ENCODE measurements at places on chromosomes 6 and 20. TPM values are rescaled to one million over a fixed set of nuclear protein-coding genes. Genes with fewer than 3 reads are reported as not detected.
A peak's percentile ranks its signal among the peaks of the same experiment; 100 is the strongest.

GRCh38 chr20:63394069-63394919 lies 33.1 kb upstream of the CHRNA4 start:
- no peak for DNase-seq

- no peak for DNase-seq
These were observed 21.5 kb upstream of the GTSF1L start for GRCh38 chr20:43748274-43748673.

GRCh38 chr6:116449565-116449964 lies 11.6 kb upstream of the CALHM6 start:
- no peak for DNase-seq

DNA sequence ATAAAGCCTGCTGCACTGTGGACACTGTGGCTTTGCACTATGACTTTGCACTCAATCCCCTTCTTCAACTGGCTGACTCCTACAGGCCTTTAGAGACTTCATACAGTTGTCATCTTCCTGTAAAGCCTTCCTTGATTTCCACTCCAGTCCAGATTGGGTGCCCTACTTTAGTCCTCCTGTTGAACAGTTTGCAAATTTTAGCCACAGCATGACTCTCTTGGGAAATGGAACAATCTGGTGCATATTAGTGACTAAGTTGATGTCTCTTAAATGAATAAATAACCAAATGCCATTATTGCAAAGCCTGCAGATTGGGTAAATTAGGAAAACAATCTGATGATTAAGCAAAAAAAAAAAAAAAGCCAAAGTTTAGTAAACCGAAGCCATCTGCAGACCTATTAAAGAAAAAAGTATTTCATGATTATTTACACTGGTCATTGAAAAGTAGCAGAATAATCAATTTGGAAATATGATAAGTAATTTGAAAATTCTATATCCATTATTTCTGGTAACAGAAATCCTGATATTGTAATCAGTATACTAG lies 12.6 kb downstream of the PLCB4 start:
- DNase-seq, result no peak

GRCh38 chr6:24719125-24719971 lies at the start of gene C6orf62:
TSS of gene C6orf62 (minus strand) at chr6:24719154. CDS start at chr6:24718668, 486 bp downstream.
- DNase-seq, result peak; percentile 35

DNA sequence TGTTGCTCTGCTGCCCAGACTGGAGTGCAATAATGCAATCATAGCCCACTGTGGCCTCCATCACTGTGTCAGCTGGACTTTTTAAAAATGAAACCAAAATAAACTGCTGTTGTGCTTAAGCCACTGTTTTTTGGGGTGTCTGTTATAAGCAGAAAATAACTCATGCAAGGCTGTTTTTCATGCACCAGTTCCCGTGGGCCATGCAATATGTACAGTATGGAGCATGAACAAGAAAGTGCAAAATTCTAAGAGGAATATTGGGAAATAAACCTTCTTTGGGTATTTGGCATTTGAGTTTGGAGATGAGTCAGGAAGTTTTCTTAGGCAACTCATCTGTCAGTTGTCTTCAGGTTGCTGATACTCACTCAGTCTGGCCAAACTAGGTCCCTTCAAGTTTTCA lies 14.9 kb upstream of the ZFAND3 start:
- DNase-seq, result no peak

GRCh38 chr6:168239044-168239773 lies 80.4 kb downstream of the DACT2 start:
- DNase-seq, result no peak

Gene B3GAT2
- 0.02 TPM for polyA plus RNA-seq

Gene TREM1
- not detected for polyA plus RNA-seq

Gene LY6G6C
- polyA plus RNA-seq, result 0.08 TPM

- DNase-seq, result no peak
These were observed 41.6 kb downstream of the OPRM1 start for GRCh38 chr6:154080461-154081189.

Gene DLL1
- 0.25 TPM for polyA plus RNA-seq

GRCh38 chr20:34185766-34186620 lies 55.2 kb upstream of the ASIP start:
- DNase-seq, result peak; percentile 56

GRCh38 chr6:106685833-106686232 lies 56.5 kb downstream of the QRSL1 start:
- DNase-seq, result no peak

Gene FAM217A
- not detected for polyA plus RNA-seq

GRCh38 chr6:157116426-157116825 lies 206.9 kb downstream of the TMEM242 start:
- DNase-seq, result peak; percentile 51

Gene TRIM31
- not detected for polyA plus RNA-seq

Gene MAP7
- 0.76 TPM for polyA plus RNA-seq

- DNase-seq, result no peak
These were observed 124.4 kb upstream of the AFDN start for GRCh38 chr6:167702241-167702827.

GRCh38 chr6:138727182-138727581 lies 46.4 kb upstream of the CCDC28A start:
- no peak for DNase-seq

DNA sequence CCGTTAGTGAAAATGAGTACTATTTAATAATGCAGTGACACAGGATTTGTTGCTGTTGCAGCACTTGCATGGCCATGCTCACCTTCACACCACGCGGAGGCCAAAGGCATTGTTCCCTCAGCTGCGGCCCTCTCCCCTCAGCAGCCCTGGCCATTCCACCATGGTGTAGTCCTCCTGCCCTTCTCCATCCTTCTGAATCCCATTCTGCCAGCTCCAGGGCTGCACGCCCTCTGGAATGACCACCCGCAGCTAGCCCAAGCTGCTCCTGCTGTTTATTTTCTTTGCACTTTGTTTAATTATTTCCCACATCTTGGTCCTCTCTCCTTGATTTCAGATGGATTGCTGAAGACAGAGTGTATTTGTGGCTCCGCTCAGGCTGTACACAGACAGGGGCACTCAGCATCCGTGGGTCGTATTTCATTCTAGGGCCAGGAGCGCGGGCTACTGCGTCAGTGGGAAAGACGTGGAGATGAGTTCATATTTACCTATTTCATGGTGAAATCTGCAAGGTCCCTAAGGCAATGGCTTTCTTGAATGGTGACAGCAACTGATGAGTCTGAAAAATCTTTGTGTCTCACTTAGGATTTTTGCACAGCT lies 81.4 kb upstream of the DUSP22 start:
- DNase-seq, result no peak

- no peak for DNase-seq
These were observed 154.8 kb downstream of the PTPRK start for GRCh38 chr6:128365520-128366160.

DNA sequence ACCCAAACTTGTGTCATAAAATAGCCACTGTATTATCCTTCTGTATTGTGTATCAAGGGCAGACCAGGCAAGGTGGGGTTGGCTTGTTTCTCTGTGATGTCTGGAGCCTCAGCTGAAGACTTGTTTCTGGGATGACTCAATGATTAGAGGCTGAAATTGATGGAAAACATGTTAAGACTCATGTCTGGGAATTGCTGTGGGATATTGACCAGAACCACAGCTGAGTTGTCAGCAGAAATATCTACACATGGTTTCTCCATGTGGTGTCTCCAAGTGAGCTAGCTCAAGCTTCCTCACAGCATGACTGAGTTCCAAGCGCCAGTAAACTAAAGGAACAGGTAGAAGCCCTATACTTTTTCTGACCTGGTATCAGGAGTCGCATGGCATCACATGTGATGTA lies 128.5 kb upstream of the SYNDIG1 start:
- DNase-seq, result no peak

Gene CDH4
- polyA plus RNA-seq, result not detected

DNA sequence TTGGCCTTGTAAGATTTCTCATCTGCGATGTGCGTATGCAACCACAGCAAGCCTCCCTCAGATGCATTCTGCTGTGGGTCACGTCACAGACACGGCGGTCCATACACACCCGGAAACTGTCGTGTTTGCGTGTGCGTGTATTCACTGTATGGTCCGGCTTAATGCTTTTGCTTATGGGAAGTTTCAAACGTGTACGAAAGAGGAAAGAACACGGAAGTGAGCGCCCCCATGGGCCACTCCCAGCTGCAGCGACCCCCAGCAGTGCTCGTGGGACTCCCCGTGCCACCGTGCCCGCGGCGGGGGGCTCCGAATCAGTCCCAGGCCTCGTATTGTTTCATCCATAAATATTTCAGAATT lies 10.2 kb downstream of the DLL1 start:
- DNase-seq, result no peak

- no peak for DNase-seq
These were observed 29.8 kb upstream of the AHI1 start for GRCh38 chr6:135527116-135527959.

Gene CST1
- polyA plus RNA-seq, result not detected

Gene ATF6B
- polyA plus RNA-seq, result 73.0 TPM

Gene CALHM4
- not detected for polyA plus RNA-seq

DNA sequence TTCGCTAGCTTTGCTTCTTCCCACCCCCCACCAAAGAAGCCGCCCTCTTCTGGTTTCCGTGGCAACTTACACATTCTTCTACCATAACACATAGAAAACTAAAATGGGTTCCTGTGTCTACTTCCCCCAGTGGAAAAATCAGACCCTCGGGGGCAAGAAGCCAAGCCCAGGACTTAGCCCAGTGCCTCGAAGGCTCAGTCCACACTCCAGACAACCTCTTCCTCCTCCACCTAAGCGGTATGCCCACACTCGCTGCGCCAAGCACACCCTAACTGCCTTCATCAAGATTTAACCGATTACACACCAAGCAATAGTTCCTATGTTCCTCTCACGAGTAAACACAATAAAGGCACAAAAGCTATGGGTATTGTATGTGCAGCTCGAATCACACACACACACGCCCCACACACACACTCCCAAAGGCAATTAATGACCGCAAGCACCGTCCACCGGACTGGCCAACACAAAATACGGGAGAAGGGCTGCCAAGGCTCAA lies 537 bp downstream of the PPIL4 start:
- DNase-seq, result peak; percentile 43

Gene SRMS
- polyA plus RNA-seq, result not detected

- DNase-seq, result peak; percentile 26
These were observed 712.0 kb upstream of the NRSN1 start for GRCh38 chr6:23414051-23414445.

DNA sequence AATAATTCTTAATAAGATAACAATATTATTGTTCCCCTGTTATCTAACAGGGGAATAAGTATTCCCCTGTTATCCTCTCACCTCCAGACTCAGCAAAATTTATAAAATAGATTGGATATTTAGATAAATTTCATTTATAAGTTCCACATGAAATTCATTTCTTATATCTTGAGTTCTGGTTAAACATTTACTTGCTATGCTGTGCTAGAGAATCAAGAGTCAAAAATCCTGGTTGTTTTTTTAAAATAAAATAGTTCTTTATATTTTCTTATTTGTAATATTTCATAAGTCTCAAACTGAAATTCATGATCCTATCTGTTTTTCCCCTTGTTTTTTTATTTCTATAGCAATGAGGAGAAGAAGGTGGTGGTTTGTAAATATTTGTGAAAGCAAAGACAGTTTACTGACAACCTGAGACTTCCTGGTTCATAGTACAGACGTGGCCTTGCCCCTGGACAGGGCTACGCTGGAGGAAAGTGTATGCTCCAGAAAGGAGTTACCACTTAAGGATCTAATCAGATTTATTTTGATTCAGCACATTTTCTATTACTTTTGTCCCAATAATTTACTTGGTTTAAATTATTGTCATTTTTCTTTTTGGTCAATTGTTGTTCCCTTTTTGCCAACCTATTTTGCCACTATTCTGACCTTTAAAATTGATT lies 37.8 kb upstream of the MARCKS start:
- DNase-seq, result no peak

Gene HLA-F
- polyA plus RNA-seq, result 0.31 TPM

- no peak for DNase-seq
These were observed 36.8 kb downstream of the GNAS start for GRCh38 chr20:58889334-58889760.

DNA sequence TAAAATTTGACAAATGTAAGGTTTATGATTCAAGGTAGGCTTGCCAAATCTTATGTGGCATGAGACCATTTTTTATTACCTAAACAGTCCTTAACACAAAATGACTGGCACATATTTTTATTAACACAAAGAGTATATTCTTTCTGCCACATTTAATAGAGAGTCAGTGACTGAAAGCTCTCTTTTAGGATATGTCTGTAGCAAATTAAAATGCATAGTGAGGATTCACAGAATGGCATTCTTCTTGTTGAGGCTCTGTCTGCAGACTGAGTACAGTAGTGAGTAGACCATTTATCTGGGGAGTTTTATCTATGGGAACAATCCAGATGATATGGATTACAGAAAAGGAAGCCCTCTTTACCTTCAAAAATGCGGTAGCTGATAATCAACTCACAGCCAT lies 56.5 kb downstream of the HAO1 start:
- no peak for DNase-seq

DNA sequence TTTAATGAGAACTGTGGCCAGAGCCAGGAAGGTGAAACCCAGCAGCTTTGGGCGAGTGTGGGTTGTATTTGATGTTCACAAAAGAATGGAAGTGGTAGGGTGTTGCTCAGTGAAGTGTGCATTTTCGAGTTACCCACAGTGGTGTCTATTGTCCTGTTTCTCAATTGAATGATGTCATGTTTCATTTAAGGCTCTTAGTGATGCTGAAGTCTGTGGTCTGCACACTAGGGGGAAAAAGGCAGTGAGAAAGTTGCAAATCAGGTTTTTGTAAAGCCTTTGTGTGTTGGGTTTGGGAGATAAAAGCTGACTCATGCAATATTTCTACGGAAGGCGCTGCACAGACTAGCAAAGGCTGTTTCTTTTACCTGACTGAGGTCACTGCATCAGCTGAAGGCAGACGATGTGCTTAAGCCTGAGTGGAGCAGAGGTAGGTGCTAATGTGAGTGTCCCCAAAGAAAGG lies 121.1 kb downstream of the PLEKHG1 start:
- no peak for DNase-seq

DNA sequence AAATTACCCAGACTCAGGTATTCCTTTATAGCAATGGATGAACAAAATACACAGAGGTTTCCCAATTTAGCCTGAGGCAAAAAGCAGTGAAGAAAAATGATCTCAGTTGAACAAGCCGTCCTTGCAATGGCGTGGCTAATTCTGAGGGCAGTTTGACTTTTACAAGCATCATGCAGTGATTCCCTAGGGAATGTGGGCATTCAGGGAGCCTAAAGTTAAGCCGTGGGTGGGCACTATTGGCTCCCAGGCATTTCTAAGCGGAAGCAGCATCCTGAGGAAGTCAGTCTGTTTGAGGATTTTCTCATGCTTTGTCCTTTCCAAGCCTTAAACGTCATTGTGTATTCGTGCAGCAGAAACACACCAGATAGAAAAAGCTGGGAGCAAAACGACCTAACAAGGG lies 133.9 kb downstream of the MYLK4 start:
- no peak for DNase-seq

DNA sequence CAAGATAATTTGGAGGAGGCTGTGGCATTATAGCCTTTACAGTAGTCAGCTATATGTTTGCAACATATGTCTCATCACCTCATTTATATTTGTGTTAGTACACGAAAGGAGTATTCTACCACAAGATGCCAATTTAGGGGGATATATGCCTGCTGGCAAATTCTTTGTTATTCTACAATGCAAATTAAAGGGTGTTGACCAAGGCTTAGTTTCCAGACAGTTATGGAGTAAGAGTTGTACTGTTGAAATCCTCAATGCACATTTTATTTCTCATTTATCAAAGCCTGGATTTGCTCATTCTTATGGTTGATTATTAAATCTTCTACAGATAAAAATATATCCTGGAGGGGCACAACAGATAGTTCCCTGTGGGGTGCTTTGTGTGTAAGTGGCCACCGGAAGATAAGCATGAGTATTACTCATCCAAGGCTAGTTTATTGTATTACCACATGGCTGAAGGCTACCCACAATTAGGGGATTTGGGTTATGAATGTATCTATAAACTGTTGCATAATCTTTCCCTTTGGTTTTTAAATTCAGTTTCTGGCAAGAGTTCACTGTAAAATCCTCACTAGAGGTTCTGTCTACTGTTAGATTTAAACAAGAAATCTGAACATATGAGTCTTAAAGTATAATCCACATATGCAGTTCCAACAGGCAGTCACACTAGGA lies 9.0 kb downstream of the CST9 start:
- DNase-seq, result no peak

Measured in SK-N-SH (cell line).